ENCODE measurements at places on chromosomes 6 and 20.

GRCh38 chr6:6826961-6827360 lies 238.4 kb downstream of the LY86 start:
- DNase-seq: no peak

GRCh38 chr6:45513213-45513618 lies 135.5 kb upstream of the SUPT3H start:
- DNase-seq: no peak

GRCh38 chr6:33077908-33078307 lies 2.1 kb downstream of the HLA-DPB1 start:
- no peak for DNase-seq

GRCh38 chr20:11926292-11926998 lies 8.8 kb downstream of the BTBD3 start:
- DNase-seq: no peak

GRCh38 chr6:53458105-53458866 lies 86.6 kb downstream of the GCLC start:
- no peak for DNase-seq

GRCh38 chr6:34393191-34393965 lies 909 bp upstream of the NUDT3 start:
- no peak for DNase-seq

GRCh38 chr6:170086639-170087420 lies 204.0 kb downstream of the DLL1 start:
- DNase-seq: no peak

DNA sequence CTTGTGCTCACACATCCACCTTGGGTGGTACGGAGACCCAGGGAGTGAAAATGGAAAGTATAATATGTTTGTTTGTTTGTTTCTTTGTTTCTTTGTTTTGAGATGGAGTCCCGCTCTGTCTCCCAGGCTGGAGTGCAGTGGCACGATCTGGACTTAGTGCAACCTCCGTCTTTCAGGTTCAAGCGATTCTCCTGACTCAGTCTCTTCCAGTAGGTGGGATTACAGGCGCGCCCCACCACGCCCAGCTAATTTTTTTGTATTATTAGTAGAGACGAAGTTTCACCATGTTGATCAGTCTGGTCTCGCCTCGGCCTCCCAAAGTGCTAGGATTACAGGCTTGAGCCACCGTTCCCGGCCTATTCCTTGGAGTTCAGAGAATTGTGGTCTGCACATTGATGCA lies 115.4 kb downstream of the TRIM27 start:
- DNase-seq: no peak

DNA sequence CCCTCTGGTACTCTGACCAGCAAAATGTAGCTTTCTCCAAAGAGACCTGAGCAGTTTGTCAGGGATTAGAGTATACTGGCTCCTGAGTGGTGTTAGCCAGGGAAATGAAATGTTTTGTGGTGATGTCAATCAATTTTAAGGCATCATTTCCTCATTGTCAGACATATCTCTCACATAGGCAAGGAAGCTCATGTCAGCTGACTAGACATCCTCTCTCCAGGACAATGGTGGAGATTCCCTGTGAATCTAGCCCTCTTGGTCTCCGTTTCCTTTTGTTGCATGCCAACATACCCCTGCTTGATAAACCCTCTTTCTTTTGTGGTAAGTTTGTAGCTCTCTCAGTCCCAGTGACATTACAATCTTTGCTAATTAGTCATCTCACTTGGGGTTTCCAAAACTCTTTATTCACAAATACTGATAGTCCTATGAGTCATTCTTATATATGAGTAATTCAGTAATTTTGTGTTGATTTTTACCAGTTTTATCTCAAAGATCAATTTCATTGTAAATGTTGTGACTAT lies 135.6 kb upstream of the PTPRK start:
- DNase-seq: no peak

GRCh38 chr6:126300735-126301134 lies 39.2 kb upstream of the CENPW start:
- no peak for DNase-seq

GRCh38 chr20:59858425-59858824 lies 75.0 kb downstream of the SYCP2 start:
- DNase-seq: no peak

DNA sequence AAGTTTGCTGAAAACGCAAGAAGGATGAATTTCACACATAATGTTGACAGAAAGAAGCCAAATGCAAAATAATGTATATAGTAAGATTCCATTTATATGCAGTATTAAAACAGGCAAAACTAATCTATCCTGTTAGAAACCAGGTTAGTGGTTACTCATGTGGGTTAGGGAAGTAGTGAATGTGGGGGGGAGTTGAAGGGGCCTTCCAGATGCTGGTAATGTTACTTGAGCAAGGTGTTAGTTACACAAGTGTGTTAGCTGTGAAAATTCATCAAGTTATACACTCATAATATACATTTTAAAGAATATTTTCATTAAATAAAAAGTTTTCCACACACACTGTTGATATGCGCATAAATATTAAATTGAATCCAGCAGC lies 29.8 kb downstream of the USP45 start:
- DNase-seq: no peak

DNA sequence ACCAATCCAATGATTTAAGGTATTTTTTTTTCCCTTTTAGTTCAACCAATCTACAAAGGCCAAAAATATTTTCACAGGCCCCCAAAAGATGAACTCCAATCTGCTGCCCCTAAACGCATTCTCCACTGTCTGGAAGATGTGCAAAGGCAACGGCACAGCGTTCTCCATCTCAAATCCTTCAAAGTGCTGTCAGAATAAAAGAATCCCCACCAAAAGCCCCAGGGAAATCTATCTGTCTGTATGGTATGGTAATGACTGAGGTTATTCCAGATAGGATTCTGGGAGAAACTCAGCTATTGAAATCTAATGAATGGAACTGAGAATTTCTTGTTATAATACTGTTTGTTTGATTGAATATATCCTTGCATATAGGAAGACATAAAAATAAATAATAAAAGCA lies 217.8 kb upstream of the CCN2 start:
- no peak for DNase-seq

DNA sequence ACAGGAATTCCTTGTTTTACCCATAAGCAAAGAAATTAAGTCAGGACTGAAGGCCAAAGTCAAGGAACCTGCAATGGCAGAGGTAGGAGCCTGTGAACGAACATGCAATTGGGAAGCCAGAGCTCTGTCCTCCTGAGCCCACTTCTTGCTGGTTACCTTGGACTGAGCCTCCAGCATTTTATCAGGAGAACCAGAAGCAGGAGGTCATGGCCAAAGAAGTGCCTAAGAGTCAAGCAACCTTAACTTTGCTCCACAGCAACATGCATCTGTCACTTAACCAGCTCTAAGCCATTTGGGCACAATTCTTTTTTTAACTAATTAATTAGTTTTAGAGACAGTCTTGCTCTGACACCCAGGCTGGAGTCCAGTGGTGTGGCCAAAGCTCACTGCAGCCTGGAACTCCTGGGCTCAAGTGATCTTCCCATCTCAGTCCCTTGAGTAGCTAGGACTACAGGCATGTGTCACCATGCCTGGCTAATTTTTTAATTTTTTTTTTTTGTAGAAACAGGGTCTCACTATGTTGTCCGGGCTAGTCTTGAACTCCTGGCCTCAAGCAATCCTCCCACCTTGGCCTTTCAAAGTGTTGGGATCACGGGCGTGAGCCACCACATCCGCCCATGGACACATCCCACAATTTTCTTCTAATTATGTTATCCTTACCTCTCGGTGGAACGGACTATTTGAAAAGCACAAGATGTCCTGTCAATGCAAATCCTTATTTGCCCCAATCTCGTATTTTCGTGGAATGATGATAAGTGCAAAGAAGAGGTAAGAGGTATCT lies 334.2 kb downstream of the CD83 start:
- DNase-seq: no peak

DNA sequence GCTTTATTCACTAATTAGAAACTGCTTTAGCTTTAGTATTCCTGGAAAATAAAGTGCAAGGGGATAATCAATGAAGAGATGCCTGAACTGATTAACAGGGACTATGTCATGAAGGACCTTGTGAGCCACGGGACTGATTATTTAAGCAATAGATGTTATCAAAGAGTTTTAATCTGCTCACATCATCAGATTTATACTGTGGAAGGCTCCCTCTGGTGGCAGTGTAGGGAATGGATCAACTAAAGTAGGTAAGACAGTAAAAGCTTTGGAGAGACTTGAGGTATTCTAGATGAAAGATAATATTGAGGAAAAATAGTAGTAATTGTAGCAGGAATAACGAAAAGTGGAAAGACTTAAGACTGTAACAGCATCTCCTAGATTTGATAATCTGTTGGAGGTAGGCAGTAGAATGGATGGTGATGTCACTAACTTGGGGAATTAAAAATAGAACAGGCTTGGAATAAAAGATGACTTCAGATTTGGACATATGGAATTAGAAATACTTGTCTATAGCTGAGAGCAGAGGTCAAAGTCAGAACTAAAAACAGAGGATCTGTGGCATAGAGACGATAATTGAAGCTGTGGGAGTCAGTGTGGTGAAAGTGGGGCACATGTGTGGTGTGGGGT lies 80.3 kb upstream of the HTR1E start:
- no peak for DNase-seq

GRCh38 chr6:89243331-89243629 lies 26.1 kb upstream of the GABRR1 start:
- no peak for DNase-seq

DNA sequence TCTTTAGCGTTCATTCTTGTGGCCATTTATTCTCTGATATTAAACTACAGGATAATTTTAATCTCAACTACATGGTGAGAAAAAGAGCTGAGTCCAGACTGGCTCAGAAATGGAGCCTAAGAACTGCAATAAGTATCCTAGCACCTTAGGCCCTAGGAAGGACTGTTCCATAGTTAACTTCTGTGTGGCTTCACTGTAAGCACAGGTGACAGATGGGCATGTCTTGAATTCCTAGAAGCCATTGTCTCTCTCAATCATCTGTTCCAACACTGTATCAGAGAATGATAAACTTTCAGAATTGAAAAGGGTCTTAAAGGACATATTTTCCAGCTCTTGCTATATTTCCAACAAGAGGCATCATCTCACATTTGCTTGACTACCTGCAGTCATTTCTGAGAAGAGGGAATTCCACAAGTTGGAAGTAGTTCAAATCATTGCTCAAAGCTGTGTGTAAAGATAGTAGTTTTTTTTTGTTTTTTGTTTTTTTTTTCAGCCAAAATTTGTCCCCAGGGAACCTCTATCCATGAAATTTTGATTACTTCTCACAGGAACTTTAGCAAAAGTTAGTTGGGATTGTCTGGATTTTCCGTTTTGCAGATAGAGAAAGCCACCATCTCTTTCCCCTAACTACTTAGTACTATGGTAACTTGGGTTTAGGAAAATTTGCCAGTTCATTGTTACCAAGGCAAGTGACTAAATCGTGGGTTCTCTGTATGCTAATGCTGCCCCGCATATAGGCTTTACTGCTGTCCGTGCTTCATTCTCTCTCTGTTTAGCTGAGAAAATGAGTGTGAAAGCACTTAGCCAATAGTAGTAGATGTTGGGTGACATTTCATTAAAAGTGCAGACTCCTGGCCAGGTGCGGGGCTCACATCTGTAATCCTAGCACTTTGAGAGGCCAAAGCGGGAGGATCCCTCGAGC lies 47.2 kb downstream of the KCNS1 start:
- no peak for DNase-seq

GRCh38 chr20:50442512-50442911 lies 67.7 kb upstream of the PTPN1 start:
- no peak for DNase-seq

DNA sequence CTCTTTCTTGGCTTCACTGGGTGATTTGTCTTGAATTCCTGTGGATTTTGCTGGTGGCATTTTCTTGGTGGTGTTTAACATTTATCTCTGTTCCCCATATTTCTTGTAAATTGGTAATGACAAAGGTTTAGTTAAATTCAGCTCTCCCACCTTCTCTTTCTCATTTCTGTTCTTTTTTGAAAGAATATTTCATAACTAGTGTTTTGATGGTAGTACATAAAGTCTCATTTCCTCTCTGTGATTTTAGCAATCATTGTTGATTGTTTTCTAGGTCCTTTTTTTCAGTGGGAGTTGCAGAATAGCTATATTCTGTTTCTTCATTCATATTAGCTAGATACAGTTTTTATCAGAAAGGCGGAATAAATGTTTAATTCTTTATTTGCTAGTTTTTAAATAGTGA lies 73.1 kb downstream of the QKI start:
- DNase-seq: no peak

- DNase-seq: no peak
Measured at GRCh38 chr6:127570739-127571389, 6.1 kb upstream of the C6orf58 start.

DNA sequence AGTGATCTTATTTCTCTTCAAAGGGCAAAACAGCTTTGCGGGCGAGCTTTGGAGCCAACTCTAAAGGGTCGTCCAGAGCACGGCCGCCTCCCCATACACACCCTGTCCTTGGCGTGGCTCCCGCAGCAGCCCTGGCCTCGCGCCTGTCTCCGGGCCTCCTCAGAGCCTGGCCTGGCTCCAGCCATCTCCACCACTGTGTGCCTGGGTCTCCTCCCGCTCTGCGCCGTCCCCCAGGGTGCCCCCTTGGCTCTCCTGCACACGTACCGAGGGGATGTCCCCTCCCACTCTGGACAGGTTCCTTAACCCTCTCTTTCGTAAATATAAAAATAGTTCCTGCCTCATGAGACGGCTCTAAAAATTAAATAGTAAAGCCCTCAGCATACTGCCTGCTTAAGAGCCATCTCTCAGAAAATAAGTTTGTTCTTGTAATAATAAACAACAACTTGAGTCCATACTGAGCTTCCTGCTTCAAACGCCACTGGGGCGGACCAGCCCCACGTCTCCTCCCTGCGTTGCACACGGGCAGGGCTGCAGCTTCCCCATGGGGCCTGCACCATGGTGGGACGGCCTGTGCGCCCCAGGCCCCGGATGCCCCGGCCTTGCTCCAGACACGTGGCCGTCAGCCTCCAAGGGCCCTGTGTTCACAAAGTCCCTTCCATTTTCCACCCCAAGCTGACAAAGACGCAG lies 226.2 kb downstream of the TTLL2 start:
- DNase-seq: no peak

DNA sequence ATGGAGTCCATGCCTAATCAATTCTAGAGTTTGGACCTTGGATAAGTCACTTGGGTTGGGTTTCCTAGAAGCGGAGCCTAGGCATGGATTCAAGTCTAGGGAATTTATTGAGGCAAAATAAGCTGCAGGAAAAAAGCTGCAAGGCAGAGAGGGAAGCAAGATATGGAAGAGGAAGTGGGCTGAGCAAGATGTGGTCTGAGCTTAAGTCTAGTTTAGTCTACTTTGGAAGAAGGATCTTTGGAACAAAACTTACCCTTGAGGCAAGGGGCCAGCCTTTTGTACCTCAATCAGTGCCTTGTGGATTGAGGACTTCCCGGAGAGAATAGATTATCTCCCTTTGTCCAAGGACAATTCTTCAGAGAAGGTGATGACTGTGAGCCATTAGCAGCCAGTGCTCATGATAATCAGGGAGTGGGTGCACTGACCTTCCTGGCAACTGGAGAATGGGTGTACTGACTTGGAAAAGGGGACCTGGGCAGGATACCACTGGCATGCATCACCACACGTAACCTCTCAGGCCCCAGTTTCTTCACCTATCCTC lies 10.9 kb downstream of the ZSCAN9 start:
- DNase-seq: no peak

Measured in T-helper 22 cell (primary cell).